ENCODE measurements at places on chromosomes 5 and 9.

GRCh38 chr5:36944607-36945225, 68.1 kb downstream of the NIPBL start:
- DNase-seq = no peak

GRCh38 chr9:123368023-123368422, 12.0 kb downstream of the CRB2 start:
- DNase-seq = no peak

DNA sequence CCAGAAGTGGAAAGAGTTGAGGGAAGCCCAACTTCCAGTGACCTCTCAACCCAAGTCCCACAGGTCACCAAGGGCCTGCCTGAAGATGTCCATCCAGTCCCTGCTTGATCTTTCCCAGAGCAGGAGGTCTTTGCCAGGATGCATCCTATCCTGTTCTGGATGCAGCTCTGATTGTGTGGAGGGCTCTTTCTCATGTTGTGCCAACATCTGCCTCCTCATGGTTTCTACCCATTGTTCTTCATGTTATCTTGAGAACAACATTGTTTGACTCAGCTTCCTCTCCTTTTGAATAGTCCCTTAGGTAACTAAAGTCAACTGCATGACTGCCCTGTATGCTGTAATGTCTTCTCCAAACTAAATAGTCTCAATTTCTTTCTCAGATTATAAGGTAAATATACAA, 169.3 kb downstream of the CCDC192 start:
- DNase-seq = no peak

DNA sequence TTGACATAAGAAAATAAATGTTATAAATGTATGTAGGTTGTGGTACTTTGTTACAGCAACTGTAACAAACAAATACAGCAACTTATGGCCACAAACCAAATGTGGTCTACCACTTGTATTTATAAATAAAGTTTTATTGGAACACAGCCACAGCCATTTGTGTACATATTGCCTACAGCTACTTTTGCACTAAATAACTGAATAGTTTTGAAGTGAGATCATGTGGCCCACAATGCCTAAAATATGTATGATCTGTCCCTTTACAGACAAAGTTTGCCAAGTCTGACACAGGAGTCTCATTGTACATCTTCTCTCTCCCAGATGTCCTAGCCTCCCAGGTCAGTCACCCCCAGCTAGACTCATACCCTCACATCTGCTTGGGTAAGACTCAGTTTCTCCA, 283.6 kb upstream of the PRDM9 start:
- no peak for DNase-seq

- no peak for DNase-seq
Measured at GRCh38 chr5:112885001-112885400, 23.9 kb downstream of the SRP19 start.

DNA sequence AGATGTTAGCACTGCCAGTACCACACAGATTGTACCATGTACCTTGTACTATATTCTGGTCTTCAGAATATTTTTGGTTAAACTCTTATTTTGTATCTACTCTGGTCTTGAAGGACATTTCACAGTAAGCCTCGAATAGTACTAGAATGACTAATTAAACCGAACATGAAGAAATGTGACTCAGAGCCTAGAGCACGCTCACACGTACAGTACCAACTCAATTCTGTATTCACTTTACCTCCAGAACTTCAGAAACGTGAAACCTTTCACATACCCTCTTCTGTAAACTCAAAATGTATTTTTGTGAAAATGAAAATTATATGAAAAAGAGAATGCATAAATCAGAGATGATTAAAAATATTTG, 112.8 kb downstream of the MVB12B start:
- no peak for DNase-seq

DNA sequence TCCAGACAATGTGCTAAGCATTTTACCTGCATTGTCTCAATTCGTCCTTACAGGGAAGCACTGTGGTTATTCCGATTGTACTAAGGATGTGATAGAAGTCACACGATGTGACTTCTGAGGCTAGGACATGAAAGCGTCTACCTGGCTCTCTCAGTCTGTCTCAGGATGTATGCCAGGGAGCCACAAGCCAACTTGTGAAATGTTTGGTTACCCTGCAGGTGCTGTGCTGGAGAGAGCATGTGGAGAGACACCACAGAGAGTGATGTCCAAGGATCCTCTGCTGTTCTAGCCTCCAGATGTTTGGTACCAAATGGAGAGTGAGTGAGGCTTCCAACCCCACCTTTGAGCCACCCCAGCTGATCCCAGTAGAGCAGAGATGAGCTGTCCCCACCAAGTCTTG, 120.1 kb upstream of the IL12B start:
- no peak for DNase-seq

DNA sequence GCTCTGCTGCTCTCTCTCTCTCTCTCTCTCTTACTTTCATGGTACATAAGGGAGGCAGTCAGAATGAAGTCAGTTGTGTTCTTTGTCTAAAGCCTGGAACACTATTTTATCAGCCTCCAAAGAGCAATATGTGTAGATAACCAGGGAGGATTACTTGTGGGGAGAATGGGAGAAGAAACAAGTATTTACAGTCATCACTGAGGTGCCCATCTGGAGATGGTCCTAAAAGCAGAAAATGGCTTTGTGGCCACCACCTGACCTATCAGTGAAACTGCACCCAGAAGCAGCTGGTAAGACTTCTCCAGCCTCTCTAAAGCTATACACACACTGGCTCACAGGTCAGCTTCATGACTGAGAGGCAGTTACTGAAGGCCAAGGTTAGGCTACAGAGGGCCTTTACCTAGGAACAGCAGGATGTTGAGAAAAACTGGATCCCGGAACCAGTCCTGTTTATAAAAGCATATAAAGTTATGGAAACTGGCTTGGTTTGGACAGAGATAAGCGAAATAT, 75.1 kb downstream of the MRPS27 start:
- no peak for DNase-seq

- no peak for DNase-seq
Measured at GRCh38 chr9:104448036-104448435, 56.0 kb upstream of the OR13F1 start.

Data from stimulated activated CD4-positive, alpha-beta T cell treated with anti-CD3 and anti-CD28 coated beads, Interleukin-4, amount 100 ng/mL, for 1 hour (primary cell).